Thoracic aorta (tissue), 2 donors: ENCODE measurements at places on chromosomes 7 and 10. TPM values are rescaled to one million over a fixed set of nuclear protein-coding genes. Genes with fewer than 3 reads are reported as not detected.

DNA sequence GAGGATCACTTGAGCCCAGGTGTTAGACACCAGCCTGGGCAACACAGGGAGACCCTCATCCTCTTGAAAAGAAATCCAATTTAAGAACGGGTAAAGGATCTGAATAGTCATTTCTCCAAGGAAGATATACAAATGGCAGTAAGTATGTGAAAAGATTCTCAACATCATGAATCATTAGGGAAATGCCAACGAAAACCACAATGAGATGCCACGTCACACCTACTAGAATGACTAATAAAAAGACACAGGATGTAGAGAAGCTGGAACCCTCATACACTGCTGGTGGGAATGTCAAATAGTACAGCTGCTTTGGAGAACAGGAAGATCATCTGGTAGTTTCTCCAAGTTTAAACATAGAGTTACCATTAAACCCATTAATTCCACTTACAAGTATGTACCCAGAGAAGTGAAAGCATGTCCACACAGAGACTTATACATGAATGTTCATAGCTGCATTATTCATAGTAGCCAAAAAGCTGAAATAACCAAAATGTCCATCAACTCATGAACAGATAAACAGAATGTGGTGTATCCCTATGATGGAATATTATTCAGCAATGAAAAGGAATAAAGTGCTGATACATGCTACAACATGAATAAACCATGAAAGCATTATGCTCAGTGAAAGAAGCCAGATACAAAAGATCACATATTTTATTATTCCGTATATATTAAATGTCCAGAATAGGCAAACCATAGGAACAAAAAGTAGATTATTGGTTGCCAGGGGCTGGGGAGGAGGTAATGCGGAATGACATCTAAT is 13.1 kb upstream of the ZMIZ2 start:
- DNase-seq, result no peak

GRCh38 chr7:105010504-105011130 is 3.4 kb upstream of the KMT2E start:
- DNase-seq, result no peak

GRCh38 chr10:84531396-84531795 is 203.0 kb downstream of the CCSER2 start:
- DNase-seq, result no peak

- DNase-seq, result no peak
These were observed 48.7 kb upstream of the PPP1R3C start for GRCh38 chr10:91681361-91682276.

DNA sequence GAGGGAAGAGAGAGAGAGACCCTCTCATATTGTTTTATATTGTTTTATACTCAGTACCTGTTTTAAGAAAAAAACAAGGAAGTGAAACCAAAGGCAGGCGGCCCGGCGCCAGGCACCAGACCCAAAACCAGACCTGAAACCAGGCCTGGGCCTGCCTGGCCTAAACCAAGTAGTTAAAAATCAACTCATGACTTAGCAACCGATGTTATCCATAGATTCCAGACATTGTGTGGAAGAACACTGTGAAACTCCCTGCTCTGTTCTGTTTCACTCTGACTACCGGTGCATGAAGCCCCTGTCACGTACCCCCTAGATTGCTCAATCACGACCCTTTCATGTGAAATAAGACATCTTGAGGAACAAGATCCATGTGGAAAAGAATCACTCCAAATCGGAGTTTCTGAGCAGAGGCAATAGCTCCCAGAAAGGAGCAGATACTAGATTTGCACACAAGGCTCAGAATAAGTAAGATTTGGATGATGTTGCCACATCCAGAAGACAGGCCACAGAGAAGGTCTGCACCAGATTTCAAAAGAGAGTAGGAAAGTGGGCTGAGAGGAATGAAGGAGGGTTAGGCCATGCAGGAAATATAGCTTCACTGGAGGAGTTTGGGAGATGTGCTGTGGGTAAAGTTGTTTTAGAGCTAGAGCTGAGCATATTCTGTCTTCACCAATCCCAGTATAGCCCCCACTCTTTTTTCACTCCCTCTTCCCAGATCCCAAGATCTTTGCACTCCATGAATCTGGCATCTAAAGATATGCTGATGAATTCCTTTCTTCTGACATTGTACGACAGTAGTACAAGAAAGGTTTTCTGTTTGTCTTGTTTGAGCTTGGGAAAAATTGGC is 8.8 kb upstream of the ZNF248 start:
- DNase-seq, result no peak

DNA sequence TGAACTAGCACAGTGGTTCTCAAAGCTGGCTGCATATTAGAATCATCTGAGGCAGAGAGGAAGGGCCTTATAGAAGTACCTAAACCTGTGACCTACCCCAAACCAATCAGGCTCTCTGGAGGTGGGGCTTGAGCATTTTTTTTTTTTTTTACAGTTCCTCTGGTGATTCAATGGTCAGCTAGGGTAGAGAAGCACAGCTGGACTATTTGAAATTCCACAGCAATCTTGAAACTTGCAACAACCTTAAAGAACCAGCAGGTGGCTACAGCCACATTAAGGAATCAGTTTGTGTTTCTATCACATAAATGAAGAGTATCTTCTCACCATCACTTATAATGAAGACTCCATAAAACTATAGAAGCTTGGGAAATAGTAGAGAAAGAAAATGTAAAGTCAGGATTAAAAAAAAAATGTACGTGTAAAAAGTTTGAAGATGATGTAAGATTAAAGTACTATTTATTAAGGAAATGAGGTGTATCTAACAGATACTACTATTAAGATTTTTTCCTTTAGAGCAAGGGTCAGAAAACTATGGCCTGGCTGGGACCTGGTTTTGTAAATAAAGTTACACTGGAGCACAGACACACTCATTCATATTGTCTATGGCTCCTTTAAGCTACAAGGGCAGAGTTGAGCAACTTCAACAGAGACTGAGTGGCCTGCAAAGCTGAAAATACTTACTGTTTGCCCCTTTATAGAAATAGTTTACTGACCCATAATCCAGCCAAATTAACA is 3.8 kb downstream of the RTKN2 start:
- no peak for DNase-seq

DNA sequence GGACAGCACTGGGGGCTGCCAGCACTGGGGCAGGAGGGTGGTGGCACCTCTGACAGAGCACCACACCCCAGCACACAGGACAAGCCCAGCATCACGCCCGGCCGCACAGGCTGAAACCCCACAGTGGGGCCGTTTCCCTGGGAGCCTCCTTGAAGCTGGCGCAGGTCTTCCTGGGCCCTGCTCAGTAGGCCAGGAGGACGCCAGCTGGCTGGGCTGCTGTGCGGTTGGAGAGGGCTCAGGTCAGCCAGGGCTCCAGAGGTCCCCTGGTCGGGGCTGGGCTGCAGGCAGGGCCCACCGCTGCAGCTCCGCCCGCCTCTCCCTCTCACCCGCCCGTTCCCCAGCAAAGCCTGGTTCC is 137.3 kb downstream of the TCERG1L start:
- no peak for DNase-seq

DNA sequence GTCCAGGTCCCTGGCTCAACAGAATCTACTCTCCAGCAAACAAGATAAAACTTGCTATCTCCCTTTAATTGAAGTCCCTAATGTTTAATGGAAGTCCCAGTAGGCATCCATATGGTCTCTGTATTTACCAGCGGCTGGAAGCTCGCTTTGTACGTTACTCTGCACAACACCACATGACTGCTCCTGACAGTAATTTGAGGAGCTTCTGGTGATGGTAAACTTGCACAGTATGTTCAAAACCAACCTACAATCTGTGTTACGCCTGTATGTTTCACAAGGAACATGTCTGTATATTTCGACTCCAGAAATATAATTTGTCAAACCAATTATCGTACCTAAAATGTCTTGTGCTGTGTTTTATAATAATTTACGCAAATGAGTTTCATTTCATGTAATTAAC is 4.4 kb upstream of the TECPR1 start:
- no peak for DNase-seq

- DNase-seq, result no peak
These were observed 51.6 kb downstream of the SEM1 start for GRCh38 chr7:96658022-96658412.

GRCh38 chr10:71520042-71520441 is 123.3 kb downstream of the CDH23 start:
- DNase-seq, result no peak

DNA sequence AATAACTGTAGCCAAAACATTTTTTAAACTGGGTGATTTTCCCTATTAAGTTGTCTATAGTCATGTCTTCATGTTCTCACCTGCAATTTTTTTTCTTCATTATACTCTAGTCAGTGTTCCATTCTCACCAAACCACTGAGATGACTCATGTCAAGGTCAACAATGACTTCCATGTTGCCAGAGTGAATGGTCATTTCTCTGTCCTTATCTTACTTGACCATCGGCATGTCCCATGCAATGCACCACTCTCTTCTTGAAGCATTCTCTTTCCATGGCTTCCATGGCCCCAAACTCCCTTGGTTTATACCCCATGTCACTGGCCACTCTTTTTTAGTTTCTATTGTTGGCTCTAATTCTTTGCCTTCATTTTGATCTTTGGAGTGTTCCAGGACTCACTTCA is 173.9 kb downstream of the PPP1R17 start:
- DNase-seq, result no peak

- DNase-seq, result no peak
These were observed 6.5 kb downstream of the SNX8 start for GRCh38 chr7:2307690-2308107.

- DNase-seq, result no peak
These were observed 5.6 kb upstream of the ZNF518A start for GRCh38 chr10:96124230-96125141.

DNA sequence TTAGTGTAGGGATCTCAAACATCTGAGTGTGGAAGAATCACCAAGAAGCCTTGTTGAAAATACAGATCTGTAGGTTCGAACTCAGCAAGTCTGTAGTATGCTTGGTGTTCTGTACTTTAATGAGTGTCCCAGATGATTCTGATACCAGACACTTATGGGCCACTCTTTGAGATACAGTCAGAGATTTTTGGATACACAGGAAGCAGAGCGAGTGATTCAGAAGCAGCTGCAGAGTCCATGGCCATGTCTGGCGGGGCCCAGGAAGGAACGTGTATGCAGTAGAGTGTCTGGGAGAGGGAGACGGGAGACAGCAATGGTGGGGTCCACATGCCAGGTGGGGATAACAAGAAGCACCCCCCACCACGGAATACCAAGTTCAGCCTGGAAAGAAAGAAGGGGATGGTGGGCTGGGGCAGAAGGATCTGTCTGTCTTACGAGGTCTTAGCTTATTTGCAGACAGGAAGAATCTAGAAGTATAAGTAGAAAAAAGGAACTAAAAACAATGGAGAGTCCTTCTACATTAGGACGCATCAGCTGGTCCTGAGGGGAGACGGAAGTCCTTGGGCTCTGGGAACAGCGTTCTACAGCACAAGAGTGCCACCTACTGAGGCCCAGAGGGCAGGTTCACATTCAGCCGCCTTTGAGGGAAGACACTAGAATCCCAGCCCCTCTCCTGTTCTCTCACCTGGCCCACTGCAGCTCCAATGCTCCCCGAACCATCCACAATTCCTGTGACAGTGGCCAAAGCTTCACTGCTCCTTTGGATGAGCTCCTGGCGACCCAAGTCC is 55.4 kb downstream of the SLC37A3 start:
- no peak for DNase-seq

DNA sequence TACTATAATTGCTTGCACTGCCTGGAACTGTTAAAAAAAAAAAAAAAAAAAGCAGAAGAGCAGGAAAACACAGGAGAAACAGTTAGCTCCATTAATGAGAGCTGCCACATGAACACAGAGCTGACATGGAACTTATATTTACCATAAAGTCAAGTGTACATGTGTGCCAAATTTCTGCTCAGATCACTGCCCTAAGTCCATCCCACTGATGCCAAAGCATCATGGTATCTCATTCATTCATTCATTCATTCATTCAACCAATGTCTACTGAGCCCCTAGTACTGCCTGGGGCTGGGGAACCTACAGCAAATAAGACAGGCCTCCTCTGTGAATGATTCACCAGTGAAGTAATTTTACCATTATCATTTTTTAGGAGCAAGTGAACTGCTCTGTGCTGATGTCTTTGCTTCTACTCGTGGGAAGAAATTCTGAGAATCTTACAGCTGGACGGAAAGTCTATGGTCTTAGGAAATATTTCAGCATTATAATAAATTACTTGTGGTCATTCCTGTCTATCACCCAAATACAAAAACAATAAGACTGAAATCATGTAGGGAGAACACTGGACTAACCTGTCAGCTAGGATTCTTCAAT is 58.8 kb upstream of the ABLIM1 start:
- DNase-seq, result no peak

GRCh38 chr10:21238044-21238443 is 287.4 kb downstream of the SKIDA1 start:
- no peak for DNase-seq

DNA sequence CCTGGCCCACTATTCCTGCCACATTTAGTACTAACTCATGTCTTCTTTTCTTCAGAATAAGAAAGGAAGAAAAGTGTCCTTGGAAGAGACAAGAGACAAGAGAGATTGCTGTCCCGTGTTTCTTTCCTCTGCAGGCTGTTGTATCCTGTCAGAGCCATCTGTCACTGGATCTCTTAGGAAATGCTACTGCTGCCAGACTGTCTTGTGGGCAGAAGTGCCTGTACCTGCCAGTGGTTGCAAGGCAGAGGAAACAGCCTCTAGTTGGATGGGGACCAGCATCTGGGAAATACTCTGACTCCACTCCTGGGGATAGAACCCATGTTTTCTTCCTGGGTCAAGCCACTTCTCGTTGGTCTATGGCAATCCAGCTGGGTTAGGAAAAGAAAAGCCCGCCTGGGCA is 16.7 kb upstream of the MAP3K8 start:
- no peak for DNase-seq

DNA sequence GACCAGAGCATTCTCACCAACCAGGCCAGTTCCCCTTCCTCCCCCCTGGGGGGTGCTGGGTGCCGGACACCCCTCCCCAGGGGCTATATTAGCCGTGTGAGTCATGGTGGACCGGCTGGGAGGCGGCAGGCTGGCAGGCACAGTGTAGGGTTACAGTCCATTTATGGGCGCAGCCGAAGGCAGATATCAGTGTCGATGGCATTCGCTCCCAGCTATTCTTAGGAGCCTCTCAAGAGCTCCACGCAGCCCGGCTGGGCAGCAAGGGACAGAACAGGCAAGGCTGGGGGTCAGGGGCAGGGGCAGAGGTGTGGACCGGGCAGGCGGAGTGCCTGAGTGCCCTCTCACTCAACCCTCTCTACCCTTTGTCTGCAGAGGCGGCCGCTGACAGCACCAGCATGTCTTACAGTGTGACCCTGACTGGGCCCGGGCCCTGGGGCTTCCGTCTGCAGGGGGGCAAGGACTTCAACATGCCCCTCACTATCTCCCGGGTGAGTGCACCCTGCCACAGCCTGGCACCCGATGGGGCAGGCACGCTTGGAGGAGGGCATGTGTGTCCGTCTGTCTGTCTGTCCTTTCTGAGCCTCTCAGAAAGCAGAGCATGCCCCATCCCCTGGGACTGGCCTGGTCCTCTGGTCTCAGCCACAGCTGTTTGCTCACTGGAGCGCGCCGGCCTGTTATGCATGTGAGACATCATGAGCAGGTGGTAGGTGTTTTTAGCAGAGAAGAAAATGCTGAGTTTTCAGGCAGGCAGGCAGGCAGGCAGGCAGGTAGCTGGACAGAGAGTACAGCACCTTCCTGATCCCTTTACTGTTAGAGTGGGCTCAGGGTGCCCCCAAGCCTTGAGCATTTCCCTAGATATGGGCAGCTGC is at the start of gene LDB3:
LDB3 (plus strand) TSS at position 215 of the 869 bp plus-strand sequence; CDS start at position 396, 181 bp downstream.
- DNase-seq, result peak; percentile 55

Gene HTR7
- 5.4 TPM for total RNA-seq

Gene PNLIPRP2
- total RNA-seq, result not detected

Gene GBX1
- not detected for total RNA-seq

Gene IFIT3
- 22.7 TPM for total RNA-seq

Gene PTF1A
- total RNA-seq, result not detected
